Esophagus squamous epithelium (tissue), 5 donors: ENCODE measurements at places on chromosomes 3 and 15.

- no peak for DNase-seq
These were observed 110.8 kb downstream of the ANP32A start for GRCh38 chr15:68709876-68710275.

GRCh38 chr3:37675833-37676596 lies 185.7 kb upstream of the CTDSPL start:
- DNase-seq = no peak

DNA sequence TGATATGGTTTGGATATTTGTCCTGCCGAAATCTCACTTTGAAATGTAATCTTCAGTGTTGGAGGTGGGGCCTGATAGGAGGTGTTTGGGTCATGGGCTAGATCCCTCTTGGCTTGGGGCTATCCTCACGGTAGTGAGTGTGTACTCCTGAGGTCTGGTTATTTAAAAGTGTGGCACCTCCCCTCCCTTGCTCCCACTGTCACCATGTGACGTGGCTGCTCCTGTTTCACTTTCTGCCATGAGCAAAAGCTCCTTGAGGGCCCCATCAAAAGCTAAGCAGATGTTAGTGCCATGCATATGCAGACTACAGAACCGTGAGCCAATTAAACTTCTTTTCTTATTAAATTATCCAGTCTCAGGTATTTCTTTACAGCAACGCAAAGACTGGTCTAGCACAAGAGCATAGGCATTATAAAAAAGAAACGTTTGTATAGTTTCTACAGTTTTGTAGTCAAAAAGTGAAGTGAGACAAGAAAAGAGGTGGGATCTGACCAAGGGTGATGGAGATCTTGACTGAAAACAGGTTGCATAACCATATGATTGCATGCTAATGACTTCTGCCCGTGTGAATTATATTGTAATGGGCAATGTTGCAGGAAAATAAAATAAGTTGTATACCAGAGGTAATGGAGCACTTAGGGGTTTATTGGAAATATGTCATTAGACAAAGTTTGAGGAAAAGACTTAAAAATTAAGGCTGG lies 28.5 kb upstream of the CLASP2 start:
- no peak for DNase-seq

DNA sequence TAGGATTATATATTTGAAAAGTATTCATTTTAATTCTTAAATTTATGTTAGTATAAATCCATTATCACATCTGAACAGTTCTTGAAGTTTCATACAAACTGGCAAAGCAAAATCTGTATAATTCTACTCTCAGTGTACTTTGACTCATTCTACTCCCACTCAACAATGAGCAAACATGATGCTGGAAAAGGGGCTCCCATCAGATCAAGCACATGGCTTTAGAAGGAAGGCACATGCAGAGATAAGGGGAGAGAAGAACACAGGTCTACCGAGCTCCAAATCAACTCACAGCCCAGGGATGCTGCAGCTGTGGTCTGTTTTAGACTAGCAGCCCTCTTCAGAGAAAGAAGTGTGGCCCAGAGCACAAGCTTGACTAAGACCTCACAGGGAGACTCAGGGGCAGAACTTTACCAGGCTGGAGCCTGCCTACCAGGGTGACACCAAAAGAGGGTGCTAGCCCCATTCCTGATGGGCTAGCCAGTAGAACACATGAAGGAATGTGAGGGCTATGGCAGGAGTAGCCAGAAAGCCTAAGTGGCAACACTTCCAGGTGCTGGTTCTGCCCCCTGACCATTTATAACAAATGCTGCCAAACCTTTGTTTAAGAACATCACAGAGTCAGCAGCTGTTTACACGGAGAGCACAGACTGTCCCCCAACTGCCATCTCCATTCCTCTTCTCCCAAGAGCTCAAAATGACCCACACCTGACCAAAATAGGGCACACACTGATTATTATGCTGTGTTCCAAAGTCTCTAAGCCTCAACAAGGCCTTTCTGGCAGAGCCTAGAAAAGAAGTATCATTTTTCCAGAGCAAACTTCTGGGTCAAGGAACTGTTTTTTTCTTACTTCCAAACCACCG lies 19.5 kb downstream of the SEC22C start:
- DNase-seq = no peak

DNA sequence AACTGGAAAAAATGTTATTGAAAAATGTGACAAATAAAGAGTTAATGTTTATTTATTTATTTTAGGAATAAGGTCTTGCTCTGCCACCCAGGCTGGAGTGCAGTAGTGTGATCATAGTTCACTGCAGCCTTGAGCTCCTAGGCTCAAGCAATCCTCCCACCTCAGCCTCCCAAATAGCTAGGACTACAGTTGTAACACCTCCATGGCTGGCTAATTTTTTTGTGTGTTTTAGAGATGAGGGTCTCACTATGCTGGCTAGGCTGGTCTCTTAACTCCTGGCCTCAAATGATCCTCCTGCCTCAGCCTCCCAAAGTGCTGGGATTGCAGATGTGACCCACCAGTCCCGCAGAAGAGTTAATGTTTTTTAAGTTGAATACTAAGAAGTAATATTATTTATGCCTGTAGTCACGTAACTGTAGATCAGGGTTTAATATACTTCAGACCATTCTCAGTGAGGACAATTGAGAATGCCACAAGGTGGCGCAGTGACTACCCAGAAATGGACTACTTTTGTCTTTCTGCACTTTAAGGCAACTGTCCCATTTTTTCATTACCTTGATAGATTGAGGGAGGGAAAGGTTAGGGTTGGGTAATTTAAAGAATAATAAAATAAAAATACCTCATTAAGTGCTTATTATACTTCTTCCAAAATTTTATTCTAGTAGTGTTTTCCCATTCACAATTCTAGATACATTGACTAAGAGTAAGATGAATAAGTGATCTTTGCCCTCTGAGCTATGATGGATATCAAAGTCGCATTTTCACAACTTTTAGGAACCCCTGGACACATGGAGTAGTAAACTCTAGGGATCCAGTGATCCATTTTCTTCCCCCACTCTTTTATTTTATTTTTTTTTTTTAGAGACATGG lies 6.0 kb downstream of the MUC13 start:
- DNase-seq = no peak

GRCh38 chr15:70633103-70633831 lies 130.1 kb downstream of the UACA start:
- DNase-seq = no peak

GRCh38 chr3:118974356-118975097 lies 60.1 kb downstream of the IGSF11 start:
- no peak for DNase-seq

- DNase-seq = no peak
These were observed 15.8 kb upstream of the THUMPD3 start for GRCh38 chr3:9347081-9347480.

GRCh38 chr15:64333986-64334929 lies 21.7 kb downstream of the CSNK1G1 start:
- DNase-seq = no peak

DNA sequence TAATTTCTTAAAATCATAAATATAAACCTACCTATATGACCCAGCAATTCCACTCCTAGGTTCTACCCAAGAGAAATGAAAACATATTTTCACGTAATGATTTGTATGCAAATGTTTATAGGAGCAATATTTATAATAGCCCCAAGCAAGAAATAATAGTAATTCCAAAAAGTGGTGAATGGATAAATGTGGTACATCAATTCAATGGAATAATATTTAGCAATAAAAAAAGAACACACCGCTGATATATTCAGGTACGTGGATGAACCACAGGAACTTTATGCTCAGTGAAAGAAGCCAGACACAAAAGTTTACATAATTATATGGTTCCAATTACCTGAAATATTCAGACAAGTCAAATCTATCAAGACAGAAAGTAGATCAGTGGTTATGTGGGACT lies 49.9 kb downstream of the ACAD9 start:
- no peak for DNase-seq

DNA sequence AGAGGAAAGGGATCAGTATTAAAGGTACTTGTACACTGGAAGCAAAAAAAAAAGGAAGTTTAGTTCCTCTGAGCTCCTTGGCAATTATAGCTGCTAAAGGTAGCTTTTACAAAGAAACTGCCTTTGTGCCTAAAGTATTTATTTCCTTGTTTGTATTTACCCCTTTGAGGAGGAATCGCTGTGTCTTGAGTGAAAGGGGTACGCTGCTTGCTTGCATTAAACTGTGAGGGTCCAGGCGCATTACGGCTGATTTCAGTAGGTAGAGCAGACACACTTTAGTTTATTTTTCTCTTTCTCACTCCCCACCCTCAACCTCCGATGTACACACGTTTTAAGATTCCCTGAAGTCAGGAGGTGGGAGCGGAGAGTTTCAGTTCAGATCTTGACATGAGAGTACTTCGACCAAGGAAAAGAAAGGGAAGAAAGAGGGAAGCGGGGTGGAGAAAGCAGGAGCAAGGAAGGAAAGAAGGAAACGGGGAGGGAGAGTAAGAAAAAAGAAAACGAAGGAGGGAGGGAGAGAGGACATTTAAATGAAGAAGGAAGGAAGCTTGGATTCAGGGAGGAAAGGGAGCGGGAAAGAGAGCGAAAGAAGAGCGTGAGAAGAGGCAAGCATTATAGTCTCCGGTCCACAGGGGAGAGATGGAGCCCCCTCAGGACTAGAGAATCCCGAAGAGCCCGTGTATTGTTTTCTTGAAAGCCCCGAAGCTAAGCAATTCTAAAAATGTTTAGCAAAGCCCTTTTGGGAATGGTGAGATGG lies 1.2 kb upstream of the MME start:
- DNase-seq = no peak

DNA sequence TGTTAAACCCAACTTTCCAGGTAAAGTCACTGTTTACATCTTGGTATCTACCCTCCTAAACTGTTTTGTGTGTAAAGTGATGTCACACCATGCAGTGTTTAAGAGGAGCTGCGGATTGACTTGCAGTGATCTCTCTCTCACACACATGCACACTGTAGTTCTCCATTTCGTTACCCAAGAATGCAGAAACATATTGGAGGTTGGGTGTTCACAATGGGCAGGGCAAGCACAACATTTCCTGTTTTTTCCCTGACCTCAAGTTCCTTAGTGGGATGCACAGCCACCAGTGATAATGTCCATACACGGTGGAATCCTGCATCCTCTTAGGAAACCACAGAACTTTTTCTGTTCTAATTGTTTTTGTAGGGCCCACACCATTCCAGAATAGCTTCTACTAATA lies 85.3 kb upstream of the CFAP20DC start:
- DNase-seq = no peak
